Inflammatory macrophage treated with lipopolysaccharide for 1 hour (primary cell): ENCODE measurements at places on chromosomes 4 and X.

DNA sequence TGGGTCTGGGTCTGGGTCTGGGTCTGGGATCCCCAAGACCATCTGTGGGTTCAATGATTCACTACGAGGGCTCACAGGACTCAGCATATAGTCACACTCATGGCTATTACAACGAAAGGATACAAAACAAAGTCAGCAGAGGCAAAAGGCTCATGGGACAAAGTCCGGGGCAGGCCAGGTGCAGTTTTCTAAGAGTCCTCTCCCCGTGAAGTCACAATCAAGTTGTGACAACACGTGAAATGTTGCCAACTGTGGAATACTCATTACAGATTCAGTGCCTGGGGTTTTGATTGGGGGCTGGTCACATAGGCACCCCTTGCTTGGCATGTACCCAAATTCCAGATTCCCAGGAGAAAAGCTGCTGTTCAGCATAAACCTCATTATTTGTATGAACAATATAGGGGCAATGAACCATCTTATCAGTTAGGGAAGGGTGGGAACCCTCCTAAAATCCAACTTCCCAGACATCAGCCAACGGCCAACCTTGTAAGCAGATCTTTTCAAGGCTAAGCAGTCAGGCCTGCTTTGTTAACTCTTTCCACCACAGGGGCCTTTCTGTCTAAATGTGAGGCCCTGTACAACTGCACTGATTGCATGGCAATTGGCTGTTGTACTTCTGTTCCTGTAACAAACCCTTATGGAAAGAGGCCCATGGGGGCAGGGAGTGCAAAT lies 58.2 kb upstream of the DIPK2B start:
- no peak for DNase-seq

GRCh38 chr4:124937993-124938392 lies 225.5 kb upstream of the ANKRD50 start:
- no peak for DNase-seq

GRCh38 chr4:133997436-133997835 lies 204.2 kb downstream of the PABPC4L start:
- DNase-seq, result no peak

- no peak for DNase-seq
Measured at GRCh38 chr4:152273343-152273742, 262.5 kb downstream of the FBXW7 start.

DNA sequence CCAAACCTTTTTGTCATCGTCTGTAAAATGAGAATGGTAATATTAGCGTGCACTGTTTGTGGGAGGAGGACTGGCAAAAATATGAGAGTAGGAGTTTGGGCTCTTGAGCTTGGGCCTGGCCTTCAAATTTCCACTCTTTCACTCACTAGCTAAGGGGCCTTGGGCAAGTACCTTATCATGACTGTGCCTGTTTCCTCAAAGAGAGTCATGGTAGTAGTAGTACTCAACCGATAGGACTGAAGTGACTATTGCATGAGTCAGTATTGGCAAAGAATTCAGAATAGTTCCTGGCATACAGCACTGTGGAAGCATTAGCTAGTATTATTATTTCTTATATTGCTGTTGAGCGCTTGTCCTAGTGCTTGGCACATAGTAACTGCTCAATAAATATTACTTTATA lies 16.0 kb upstream of the RBM3 start:
- peak; percentile 63 for DNase-seq

GRCh38 chr4:8580321-8581093 lies at the start of gene GPR78:
Gene GPR78 (plus strand): TSS chr4:8580392. CDS start chr4:8580983, 591 bp downstream.
- DNase-seq, result peak; percentile 18

- DNase-seq, result no peak
Measured at GRCh38 chr4:113835005-113835404, 73.5 kb upstream of the CAMK2D start.

- DNase-seq, result no peak
Measured at GRCh38 chr4:133594390-133595207, 445.5 kb downstream of the PCDH10 start.

- DNase-seq, result no peak
Measured at GRCh38 chr4:176726803-176727202, 65.9 kb downstream of the VEGFC start.

- DNase-seq, result no peak
Measured at GRCh38 chr4:145933134-145933533, 5.5 kb downstream of the ZNF827 start.

- DNase-seq, result no peak
Measured at GRCh38 chrX:13051529-13052172, 7.2 kb upstream of the FAM9C start.

GRCh38 chr4:168679819-168680218 lies 183.0 kb downstream of the PALLD start:
- no peak for DNase-seq

- no peak for DNase-seq
Measured at GRCh38 chr4:119748853-119749252, 120.2 kb upstream of the PDE5A start.

DNA sequence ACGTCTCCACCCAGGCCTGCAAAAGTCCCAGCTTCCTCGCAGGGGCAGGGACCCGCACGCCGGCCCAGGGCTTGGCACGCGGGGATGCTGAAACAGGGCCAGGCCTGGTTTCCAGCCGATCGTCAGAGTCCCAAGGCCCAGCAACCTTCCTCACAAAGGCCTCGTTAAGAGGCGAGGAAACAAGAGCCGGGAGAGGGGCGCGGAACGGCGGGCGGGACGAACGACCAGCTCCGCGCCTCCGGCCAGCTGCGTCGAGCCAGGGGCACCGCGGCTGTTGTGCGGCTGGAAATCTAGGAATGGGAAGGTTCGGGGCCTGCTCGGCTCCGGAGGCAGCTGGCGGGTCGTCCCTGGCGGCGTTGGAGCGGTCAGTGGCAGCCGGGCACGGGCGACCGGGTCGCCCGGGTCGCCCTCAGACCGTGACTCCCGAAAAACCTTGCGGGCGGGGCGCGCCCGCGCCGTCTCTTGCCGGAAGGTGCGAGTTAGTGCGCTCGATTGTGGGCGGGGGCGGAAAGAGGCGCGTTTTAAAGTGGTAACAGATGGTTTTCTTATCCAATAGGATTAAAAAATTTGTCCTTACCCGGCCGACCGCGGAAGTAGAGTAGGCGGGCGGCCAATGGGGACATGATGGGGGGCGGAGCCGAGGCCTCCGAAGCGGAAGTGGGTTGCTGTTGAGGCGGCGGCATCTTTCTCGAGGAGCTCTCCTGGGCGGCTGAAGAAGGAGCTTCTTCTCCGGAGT lies at the start of gene RNF4:
RNF4 (plus strand) TSS at position 651 of the 736 bp plus-strand sequence. CDS start 21,388 bp downstream, outside the sequence.
- peak; percentile 98 for DNase-seq

DNA sequence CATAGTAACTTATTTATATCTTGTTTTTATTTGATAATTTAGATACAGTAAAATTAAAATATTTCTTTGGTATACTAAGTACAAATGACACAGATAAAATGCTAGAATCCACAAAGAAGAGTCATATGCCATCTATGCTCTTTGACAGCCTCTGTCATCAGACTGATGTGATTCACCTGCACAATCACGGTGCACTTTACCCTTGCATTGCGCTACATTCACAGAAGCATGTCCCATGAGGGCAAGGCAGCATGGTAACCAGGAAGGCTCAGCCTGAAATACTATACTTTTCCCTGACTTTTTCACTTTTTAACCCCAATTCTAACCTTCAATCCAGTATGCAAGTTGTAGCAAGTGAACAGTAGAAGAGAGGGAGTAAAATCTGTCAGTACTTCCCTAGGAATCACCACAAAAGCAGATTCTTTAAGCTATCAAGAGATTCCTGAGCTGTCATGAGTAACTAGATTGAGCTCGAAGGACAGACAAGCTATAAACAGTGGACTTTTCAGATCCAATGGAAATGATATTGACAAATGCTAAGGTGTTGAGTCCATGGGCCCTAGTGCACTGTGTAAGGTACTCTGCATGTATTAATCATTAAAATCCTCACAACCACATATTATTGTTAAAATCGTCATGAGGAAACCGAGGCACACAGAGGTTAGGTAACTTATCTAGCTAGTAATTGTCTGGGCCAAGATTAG lies 14.2 kb downstream of the SEC24D start:
- DNase-seq, result no peak

DNA sequence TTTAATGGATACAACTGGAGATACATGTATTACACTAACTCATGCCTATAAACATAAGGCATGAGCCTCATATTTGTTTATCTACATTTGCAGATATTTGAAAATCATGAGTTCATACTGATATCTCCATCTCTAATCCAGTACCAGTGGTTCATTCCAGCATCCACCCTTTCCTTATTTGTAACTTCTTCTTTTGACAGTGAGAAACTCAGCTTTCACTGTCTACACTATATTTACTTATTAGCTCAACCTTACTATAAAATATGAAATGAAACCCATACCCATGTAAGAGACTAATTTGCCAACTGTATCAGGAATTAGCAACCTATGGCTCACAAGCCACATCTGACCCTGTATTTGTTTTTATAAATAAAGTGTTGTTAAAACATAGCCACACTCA lies 161.9 kb upstream of the GPRIN3 start:
- DNase-seq, result peak; percentile 42

DNA sequence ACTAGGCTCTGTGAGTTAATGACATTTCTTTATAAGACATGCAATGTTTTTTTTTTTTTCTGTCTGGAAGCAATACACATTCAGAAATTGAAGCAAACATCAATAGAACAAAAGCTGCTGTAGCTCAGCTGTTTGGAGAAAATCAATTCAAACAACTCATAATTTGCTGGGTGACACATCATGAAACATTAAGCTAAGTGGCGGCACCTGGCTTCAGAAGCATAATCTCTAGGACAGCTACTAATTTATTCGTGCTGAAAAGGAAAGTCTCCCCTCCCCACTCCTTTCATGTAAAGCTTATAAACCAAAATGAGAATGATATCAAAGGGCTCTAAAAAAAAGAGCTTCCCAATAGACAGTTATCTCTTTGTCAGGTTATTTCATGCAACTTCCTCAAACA lies 73.9 kb downstream of the LUZP4 start:
- no peak for DNase-seq

DNA sequence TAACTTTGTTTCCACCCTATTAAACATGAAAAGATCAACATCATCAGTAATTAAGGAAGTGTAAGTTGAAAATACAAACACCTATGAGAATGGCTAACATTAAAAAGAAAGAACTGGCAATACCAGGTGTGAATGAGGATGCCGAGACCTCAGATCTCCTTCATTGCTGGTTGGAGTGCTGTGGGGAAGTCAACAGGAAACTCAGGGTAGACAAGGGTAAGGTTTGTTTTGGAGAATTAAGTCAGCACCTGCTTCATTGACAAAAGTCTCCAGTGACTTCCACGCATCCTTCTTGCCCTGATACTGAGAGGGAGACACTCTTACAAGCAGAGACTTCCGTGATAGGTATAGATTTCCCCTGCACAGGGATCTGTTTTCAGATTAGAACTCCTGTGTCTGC lies 106.1 kb downstream of the IRF2 start:
- DNase-seq, result no peak

DNA sequence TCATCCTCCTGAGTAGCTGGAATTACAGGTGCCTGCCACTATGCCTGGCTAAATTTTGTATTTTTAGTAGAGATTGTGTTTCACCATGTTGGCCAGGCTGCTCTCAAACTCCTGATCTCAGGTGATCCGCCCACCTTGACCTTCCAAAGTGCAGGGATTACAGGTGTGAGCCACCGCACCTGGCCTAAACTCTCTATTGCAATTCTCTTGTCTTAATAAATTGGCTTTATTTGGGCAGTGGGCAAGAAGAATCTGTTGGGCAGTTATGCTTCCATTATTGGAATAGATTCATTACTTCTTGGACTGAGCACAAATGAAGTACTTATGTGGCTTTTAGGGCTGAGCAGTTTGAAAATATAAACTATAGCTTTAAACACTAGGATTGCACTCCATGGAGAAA lies 8.2 kb upstream of the GPAT3 start:
- DNase-seq, result no peak

DNA sequence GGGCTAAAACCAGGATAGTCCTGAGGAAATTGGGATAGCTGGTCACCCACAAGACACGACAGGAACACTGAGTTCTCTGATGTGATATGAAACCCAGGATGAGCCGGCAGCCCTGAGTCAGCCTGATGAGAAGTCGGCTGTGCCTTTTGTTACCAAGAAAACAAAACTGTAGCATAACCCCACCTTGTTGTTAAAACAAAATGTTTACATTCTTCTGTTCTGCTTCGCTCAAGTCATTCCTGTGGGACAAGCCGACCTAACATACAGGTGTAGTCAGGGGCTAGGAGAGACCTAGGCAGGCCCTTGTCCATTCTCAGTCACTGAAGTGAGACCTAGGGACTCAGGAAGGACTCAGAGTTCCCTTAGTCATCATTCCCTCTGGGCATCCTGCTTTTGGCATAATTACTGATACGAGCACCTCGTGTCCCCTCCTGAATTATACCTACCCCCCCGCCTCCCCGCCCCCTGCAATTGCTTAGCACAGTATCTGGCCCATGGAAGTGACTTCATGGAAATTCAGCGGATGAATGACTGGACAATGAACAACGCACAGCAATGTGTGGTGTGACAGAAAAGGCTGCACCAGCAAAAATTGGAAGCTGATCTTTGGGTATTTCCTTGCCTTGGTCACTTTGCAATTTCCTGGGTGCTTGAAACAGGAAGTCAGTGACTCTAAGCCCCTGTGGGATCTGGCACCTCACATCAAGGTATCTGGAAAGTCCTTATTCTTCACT lies 31.9 kb upstream of the TLR2 start:
- DNase-seq, result peak; percentile 93

DNA sequence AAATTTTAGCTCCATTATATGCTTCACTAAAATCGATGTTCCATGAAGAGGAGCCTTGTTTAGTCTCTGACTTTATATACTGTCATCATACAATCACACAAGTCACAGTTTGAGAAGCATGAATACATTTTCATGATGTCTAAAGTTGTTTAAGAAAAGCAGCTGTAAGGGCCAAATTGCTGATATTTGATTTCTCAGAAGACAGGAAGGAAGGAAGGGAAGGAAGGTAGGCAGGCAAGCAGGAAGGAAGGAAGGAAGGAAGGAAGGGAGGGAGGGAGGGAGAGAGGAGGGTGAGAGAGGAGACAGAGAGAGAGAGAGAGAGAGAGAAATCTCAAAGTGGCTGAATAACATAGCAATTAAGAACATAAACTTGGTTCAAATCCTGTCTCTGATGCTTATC lies 153.7 kb downstream of the RTL9 start:
- no peak for DNase-seq

GRCh38 chr4:155403886-155404285 lies 27.1 kb upstream of the MAP9 start:
- DNase-seq, result peak; percentile 3

DNA sequence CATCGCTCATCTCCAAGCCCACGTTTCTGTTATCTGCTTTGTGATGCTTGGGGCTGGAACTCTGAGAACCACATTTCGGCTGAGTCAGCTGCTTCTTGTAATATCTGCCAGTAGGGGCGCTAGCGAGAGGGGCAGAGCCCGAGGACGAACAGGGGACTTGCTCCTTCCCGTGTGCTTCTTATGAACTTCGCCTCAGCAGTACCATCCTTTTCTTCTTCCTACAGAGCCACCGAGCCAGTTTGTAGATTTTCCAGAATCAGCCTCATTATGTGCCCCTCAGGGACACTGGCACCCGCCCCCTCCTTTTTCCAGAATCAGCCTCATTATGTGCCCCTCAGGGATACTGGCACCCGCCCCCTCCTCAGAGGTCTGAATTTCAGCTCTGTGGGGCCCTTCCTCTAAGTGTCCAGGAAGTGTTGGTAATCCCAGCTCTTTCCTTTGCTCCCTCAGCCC lies 441.7 kb upstream of the RASGEF1B start:
- peak; percentile 70 for DNase-seq

- no peak for DNase-seq
Measured at GRCh38 chr4:159279084-159279483, 176.2 kb downstream of the RAPGEF2 start.

GRCh38 chrX:13468096-13468495 lies 101.3 kb upstream of the EGFL6 start:
- no peak for DNase-seq

- DNase-seq, result no peak
Measured at GRCh38 chr4:107468812-107469211, 251.2 kb downstream of the PAPSS1 start.
